ENCODE measurements at places on chromosomes 11 and 22. TPM values are rescaled to one million over a fixed set of nuclear protein-coding genes. Genes with fewer than 3 reads are reported as not detected.

SHISAL1 gene
- total RNA-seq = 9.2 TPM

OR5D16 gene
- not detected for total RNA-seq

GRCh38 chr11:10314199-10315072 lies 9.6 kb downstream of the ADM start:
- peak; percentile 67 for DNase-seq

- DNase-seq = no peak
These were observed 1.7 kb downstream of the DRD4 start for GRCh38 chr11:638631-639331.

DNA sequence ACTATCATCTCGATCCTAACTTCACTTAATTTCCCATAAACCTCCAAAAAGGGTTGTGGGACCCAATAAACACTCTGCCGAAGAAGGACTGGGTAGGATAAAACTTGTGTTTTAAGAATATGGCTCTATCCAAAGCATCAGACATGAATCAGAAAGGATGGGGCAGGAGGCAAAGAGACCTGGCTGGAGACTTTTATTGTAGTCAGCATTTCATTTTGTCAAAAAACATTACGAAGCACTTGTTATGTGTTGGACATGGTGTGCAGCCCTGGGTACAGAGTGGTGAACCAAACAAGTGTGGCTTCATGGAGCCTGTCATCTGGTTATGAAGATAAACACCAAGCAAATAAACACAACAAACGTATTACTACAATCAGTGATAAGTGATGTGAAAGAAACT lies 17.3 kb downstream of the IL10RA start:
- no peak for DNase-seq

- no peak for DNase-seq
These were observed 22.8 kb upstream of the SYT7 start for GRCh38 chr11:61603667-61604066.

- DNase-seq = peak; percentile 46
These were observed 65.5 kb downstream of the ARHGAP42 start for GRCh38 chr11:100752371-100753171.

GRCh38 chr11:17351172-17351509 lies 459 bp upstream of the NCR3LG1 start:
- DNase-seq = no peak

GRCh38 chr22:36154423-36154945 lies 6.1 kb downstream of the APOL3 start:
- DNase-seq = no peak

GRCh38 chr22:41099036-41099435 lies 6.6 kb downstream of the EP300 start:
- DNase-seq = no peak

DNA sequence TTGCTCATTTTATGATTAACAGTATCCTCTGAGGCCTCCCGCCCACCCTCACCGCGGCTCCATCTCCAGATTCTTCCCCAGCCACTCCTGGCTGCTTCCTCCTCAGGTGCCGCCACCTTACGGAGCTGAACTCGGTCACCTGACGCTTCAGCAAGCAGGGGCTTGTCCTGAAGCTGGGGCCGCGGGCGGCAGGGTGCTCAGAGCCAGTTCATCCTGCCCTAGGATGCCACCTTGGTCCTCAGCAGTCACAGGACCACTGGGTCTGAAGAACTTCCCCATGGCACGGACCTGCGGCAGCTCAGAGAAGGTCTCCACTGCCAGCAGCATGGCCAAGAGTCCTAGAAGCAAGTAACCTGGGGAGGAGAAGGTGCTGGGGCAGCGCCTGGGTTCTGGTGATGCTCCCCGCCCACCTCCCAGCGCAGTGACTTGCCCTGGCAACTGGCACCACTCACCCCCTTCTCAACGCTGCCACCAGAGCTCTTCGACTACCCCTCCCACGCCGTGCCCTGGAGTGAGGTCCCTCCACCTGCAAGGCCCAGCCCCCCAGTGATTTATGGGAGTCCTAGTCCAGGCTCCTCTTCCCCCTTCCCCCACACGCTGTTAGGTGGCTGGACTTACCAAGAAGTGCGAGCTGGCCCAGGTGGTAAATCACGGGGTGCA lies 2.6 kb downstream of the KCNK7 start:
- peak; percentile 84 for DNase-seq

GRCh38 chr11:45580399-45580798 lies 85.0 kb downstream of the CHST1 start:
- peak; percentile 16 for DNase-seq

DNA sequence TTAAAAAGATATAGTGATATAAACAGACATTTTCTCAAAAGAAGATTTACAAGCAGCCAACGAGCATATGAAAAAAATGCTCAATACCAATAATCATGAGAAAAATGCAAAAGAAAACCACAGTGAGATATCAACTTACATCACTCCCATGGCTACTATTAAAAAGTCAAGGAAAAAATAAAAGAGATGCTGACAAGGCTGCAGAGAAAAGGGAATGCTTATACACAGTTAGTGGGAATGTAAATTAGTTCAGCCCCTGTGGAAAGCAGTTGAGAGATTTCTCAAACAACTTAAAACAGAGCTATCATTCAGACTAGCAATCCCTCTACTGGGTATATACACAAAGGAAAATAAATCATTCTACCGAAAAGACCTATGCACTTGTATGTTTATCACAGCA lies 97.1 kb upstream of the CARD18 start:
- DNase-seq = no peak

UBQLNL gene
- not detected for total RNA-seq

DNA sequence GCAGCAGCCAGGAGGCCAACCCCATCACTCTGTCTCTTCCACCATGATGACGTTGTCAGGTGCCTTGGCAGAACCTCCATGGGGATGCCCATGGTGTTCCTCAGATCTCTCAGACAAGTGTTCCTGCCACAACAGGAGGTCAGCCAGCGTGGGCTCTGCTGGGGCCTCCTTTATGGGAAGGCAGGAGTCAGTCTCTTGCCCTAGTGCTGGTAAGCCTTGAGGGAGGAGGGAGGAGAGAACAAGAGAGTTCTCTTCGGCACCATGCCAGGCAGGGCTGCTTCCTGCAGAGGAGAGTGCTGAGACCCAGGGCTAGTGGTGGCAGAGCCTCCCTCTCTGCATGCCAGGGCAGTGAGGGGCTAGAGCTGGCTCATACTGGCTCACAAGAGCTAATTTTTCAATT lies 32.5 kb downstream of the GNAZ start:
- DNase-seq = no peak

NPAS4 gene
- under 0.01 TPM for total RNA-seq

Measured in mammary epithelial cell (primary cell).